ENCODE measurements at places on chromosomes 7 and 10.

DNA sequence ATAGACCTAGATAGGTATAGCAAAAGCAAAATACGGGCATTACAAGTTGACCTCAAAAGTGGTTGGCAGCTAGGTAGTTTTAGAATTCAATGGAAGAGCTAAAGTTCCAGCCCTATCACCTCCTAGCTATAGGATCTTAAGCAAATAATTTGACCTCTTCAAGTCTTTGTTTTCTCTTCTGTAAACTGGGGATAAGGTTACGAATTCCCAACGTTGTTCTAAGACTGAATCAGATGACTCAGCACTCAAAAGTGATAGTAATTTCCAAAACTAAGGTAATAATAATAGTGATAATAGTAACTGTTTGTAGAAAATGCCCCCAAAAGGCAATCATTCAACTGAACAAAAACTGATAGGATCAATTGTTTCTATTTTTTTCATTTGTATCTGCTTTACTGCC, 445.2 kb downstream of the KCNMA1 start:
- no peak for DNase-seq

DNA sequence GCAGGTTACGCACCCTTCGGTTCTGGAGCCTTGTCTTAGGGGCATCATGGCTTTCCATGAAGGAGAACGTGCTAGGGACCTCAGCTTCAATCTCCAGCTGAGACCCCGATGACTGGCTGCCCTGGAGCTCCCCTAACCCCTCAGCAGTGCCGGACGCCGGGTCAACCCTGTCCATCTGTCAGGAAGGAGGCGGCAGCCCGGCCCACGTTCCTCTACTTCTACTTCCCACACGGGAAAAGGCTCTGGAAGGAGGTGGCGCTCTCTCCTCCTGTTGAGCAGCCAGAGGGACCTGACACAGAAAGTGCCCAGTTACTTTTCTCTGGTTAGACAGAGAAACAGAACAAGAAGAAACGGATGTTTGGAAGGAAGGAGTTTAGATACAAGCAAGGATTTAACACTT, 87.4 kb downstream of the DYNC2I1 start:
- no peak for DNase-seq

- DNase-seq = no peak
These were observed 46.1 kb upstream of the RNF32 start for GRCh38 chr7:156594283-156595080.

- DNase-seq = no peak
These were observed 102.2 kb downstream of the TCF7L2 start for GRCh38 chr10:113052076-113052830.

- DNase-seq = no peak
These were observed 3.3 kb upstream of the ABRAXAS2 start for GRCh38 chr10:124798364-124798763.

GRCh38 chr7:14191686-14192098, 202.2 kb upstream of the ETV1 start:
- DNase-seq = no peak

DNA sequence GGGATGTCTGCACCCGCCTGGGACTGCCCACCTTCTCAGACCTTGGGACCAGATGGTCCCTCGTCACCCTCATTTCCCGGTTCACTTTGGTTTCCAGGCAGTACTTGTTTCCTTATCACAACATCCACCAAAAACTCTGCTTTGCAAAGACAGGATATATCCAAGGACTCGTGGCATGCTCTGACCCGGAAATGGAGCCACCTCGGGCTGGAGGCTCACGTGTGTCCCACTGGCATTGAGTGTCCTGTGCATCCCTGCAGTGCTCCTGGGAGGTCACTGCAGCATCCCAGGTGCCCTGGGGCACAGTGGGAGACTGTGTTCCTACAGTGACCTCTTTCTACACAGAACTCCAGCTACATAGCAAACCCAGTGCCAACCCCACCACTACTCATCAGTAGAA, 611.9 kb upstream of the FOXK1 start:
- DNase-seq = no peak

GRCh38 chr10:78953799-78954297, 114.9 kb upstream of the ZMIZ1 start:
- no peak for DNase-seq
